ENCODE measurements at places on chromosomes 3 and 15. TPM values are rescaled to one million over a fixed set of nuclear protein-coding genes. Genes with fewer than 3 reads are reported as not detected.

Gene CD96
- 0.33 TPM for total RNA-seq

Gene HIGD2B
- total RNA-seq = not detected

Gene GOLGA8T
- total RNA-seq = not detected

DNA sequence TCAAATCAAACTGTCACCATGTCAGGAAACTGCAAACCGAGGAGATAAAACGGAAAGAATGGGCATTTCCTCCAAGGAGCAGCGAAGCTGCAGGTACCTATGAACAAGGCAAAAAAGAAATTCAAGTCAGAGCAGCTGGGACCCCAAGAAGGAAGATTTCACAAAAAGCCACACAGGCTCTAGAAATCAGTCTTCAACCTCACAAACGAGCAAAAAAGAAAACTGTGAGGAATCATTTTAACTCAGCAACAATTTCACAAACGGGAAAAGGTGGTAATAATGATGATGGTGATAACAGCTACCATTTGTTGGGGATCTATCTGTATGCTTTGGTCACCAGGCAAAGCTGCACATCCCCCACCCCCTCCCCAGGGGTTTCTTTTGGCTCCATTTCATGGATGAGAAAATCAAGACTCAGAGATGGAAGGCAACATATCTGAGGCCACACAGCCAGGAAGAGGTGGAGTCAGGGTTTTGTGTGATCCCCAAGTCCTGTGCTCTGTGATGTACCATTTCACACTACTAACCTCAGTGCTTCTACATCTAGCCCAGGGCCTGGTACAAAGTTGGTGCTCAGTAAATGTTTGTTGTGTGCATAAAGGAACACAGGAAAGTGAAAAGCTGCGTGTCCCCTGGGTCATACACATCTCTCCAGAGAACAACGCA lies 109.9 kb downstream of the IQSEC1 start:
- no peak for DNase-seq

GRCh38 chr15:68200016-68200861 lies 4.9 kb downstream of the CALML4 start:
- no peak for DNase-seq

DNA sequence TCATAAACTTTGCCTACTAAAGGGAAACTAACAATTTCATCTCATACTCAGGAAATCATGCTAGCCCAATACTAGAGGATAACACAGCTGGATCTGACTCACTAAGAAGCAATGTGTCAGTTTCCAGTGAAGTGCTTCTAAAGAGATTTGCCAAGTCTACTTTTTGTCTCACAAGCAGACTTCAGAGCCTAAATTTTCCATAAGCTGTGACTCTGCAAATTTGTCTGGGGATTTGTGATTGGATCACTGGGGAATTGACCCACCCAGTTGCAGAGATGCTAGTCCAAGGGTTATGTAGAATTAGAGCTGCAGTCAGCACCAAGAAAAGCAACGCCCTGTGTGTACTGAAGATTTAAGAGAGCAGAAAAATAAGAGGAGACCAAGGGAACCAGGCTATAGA lies 647.1 kb downstream of the NTRK3 start:
- DNase-seq = peak; percentile 4

DNA sequence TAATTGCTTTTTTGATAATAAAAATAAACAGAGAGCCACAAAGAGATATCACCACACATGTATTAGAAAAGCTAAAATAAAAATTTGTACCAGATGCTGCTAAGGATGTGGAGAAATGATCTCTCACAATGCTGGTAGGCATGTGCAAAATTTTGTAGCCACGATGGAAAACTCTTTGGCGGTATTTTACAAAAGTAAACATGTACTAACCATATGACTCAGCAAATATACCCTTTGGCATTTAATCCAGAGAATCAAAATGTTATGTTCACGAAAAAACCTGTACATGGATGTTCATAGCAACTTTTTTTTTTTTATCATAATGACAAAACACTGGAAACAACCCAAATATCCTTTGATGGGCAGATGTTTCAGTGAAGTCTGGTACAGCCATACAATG lies 261.2 kb downstream of the LPP start:
- DNase-seq = no peak

GRCh38 chr15:71611553-71612396 lies 198.6 kb upstream of the NR2E3 start:
- DNase-seq = peak; percentile 83

- no peak for DNase-seq
These were observed 1.7 kb downstream of the KLHL25 start for GRCh38 chr15:85792912-85793590.

DNA sequence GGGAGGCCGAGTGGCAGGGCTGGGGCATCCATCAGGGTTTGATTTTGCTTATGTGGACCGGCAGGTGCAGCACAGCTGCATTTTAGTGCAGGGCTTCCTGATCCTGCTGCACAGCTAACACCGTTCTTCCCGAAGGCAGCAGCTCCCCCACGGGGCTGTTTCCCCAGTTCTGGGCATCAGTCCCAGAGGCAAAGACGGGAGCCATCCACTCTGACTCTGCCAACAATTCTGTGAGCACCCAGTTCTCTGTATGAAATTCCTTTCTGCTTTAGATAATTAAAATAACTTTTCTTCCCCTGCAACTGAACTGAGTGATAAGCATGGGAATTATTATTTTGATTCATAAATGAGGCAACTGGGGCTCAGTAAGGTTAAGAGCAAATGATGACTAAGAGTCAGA lies 262.9 kb upstream of the ATP10A start:
- DNase-seq = no peak
